MCF 10A (cell line): ENCODE measurements at places on chromosomes 5 and 9.

DNA sequence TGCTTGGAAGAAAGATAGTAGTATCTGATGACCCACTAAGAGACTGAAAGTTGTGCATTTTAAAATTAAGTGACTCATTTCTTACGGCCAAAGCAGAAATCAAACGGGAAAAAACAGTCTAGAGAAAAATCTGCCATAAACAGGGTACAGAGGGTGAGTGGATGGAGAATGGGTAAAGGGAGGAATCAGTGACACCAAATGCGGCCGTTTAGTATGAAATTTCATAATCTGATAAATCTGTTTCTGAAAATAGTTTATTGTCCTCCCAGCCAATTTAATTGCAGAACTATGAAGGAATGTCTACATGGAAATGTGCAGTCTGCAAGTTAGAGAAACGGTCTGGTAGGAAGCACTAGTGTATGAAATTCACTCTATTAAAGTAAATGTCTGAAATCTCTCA lies 39.5 kb downstream of the ADAMTS12 start:
- no peak for DNase-seq

DNA sequence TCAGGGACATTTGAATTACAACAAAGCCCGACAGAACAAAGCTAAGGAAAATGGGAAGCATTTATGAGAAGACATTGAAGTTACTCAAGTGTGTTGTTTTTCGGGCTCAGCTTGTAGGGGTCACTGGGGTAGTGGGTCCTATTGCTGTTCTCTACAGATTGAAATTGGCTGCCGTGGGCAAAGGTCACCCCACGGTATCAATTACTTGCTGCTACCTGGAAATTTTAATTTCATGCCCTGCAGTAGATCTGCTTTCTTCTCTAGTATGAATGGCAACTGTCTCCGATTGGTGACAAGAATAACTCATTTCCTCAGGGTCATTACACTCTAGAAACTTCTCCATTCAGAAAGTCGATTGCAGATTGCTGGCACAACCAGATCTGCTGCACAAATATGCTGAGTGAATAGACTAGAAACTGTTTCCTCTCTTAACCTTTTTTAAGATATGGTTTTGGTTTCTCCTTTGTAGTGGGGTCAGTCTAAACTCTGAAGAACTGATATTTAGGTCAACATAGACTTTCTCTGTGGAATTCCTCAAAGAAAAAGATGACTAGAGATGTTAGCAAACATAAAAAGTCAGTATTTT lies 454.1 kb downstream of the ARHGEF28 start:
- DNase-seq, result no peak

GRCh38 chr5:100683881-100684280 lies 148.7 kb downstream of the FAM174A start:
- DNase-seq, result no peak

DNA sequence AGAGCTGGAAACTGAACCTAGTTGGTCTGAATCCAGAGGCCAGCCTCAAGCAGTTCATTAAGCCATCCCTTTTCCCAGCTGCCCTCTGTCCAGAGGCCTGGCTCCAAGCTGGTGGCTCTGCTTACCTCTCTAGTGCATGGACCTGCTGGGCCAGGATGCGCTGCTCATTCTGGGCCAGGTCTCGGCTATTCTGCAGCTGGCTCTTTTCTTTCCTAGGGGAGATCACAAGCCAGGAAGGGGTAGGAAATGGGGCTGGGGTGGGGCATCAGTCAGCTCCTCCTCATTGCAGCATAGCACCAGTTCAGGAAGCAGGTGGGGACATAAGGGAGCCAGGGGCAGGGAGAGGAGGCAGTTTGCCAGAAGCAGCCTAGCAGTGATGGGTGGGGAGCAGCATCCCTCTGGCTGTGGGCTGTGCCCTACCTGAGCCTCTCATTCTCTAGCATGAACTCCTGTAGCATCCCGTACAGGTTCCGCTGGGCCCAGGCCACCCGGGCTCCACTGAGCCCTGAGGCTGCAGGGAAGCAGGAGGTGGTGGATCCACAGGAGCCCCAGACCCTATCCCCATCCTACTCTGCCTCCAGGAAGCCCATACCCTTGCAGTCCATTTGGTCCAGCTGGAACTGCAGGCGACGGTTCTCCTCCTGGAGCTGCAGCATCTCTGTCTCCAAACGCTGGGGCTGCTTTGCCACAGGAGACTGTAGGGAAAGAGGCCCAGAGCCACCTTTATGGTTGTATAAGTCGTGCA lies 5.2 kb downstream of the KIF12 start:
- DNase-seq, result no peak

GRCh38 chr9:79014929-79015699 lies 556.7 kb upstream of the TLE4 start:
- DNase-seq, result no peak

GRCh38 chr9:34206561-34206960 lies 27.7 kb downstream of the UBAP1 start:
- DNase-seq, result peak; percentile 19
